ENCODE measurements at places on chromosomes 6 and 20.
A peak's percentile ranks its signal among the peaks of the same experiment; 100 is the strongest.

GRCh38 chr20:19098806-19099578 is 113.5 kb upstream of the SLC24A3 start:
- no peak for ATAC-seq

GRCh38 chr6:41695825-41696224 is 39.6 kb downstream of the TFEB start:
- no peak for ATAC-seq

GRCh38 chr6:1787894-1788293 is 178.2 kb downstream of the FOXC1 start:
- ATAC-seq: no peak

DNA sequence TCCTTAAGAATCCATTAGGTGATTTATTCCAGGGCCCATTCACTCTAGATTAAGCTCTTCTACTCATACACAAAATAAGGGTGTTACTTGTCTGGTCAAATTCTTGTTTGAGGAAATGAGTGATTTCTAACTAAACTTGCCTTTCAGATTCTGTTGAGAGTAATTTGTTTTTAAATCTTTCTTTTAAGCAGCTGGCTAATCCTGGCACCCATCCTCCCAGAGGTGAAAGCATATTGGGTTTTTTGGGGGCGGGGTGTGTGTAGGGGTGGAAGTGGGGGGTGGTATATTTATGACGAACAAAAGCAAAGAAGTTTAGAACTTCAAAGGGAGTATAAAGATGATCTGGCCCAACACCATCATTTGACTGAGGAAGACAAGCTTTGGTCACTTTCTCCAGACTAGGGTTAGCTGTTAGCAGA is 94.7 kb downstream of the RTN4IP1 start:
- ATAC-seq: peak; percentile 80

GRCh38 chr20:52958211-52958610 is 13.9 kb upstream of the TSHZ2 start:
- ATAC-seq: no peak

- ATAC-seq: no peak
Measured at GRCh38 chr20:25282034-25282781, 34.3 kb downstream of the PYGB start.

DNA sequence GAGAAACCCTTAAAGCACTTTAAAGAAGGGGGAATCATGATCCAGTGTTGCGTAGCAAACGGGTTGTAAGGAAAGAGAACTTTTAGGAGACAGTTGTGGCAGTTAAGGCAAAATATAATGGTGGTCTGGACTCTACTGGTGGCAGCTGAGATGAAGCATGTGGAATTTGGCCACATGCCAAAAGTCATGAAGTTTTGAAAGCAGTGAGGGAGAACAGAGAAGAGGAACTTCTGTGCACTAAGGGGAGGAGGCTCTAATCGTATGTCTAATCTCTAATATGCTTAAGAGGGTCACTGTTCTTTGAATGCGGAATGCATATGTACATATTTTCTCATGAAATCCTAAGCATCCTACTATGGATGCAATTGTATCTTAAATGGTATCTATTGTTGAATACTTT is 91.5 kb downstream of the RIMS1 start:
- no peak for ATAC-seq

DNA sequence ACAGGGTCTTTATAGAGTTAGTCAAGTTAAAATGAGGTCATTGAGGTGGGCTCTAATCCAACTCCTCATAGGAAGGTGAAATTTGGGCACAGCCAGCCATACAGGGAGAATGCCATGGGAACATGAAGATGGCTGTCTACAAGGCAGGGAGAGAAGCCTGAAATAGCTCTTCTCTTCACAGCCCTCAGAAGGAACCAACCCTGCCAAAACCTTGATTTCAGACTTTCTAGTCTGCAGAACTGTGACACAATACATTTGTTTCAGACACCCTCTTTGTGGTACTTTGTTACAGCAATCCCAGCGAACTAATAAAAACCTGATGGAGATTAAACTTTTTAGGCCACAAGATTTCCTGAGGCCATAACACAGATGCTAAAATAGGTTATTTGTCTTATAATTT is 43.1 kb upstream of the HECA start:
- ATAC-seq: no peak

DNA sequence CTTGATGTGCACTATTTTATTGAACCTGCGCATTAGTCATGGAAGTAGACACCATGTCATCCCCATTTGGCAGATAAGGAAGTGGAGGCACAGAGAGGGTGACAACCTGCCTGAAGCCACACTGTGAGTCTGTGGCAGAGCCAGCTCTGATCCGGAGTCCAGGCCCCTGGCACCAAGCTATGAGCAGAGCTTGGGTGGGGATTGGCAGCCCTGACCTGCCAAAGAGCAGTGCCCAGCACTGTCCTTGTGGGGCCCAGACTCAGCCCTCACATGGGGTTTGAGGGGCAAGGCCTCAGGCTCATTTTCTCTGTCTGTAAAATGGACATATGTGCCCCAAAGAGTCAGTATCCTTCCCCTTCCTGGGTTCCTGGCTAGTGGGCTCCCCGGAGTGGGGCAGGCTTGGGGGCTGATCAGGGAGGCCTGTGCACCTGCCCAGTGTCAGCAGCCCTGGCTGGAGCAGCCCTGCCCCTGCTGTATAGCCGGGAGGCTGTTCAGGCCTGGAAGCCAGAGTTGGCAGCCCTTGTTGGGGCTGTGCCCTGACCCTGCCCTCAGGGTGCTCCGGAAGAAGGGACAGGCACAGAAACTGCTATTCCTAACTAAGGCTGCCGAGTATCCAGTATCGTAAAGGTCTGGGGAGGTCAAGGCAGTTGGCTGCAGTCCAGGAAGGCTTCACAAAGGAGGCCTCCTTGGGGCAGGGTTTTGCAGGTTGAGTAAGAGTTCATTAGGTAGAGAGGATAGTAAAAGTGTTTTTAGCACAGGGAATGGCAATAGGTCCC is 38.7 kb downstream of the TGM2 start:
- ATAC-seq: no peak

- no peak for ATAC-seq
Measured at GRCh38 chr6:113788586-113788985, 68.6 kb upstream of the MARCKS start.

DNA sequence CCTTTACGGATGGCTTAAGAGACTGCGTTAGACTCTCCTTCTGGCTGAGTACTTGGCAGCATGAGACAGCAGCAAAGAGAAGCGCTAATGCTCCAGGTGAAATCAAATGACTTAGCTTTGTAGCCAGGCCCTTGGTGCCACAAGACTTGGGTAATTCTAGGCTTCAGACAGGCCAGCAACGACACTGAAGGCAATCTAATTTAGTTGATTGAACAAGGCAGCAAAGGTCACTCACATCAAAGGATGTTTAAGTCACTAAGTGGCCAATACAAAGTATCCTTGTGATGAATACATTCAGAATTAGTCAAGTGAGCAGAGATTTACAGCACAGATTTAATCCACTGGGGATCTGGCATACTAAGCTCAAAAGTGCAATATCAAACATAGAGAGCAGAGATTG is 113.2 kb downstream of the FAM83B start:
- ATAC-seq: no peak

- ATAC-seq: no peak
Measured at GRCh38 chr6:110646419-110646698, 168.9 kb downstream of the CDK19 start.

DNA sequence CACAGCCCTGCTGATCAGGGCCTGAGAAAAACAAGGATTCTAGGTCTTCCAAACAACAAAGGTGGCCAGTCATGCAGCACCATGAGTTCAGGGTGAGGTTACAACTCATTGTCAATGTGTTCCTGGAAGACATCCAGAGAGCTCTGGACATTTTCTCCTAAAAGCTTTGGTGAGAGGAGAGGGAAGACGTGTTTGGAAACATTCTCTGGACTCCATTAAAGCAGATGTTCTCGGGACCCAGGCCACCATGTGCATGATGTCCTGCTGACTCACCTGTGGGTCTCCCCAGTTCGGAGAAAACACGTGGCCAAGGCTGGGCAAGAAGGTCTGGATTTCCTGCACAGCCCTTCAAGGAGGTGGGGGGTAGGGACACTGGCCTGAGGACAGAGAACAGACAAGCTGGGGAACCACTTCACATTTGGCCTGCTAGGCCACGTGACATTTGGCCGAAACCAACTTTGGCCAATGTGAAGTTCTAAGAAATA is 61.6 kb downstream of the KCNB1 start:
- no peak for ATAC-seq

DNA sequence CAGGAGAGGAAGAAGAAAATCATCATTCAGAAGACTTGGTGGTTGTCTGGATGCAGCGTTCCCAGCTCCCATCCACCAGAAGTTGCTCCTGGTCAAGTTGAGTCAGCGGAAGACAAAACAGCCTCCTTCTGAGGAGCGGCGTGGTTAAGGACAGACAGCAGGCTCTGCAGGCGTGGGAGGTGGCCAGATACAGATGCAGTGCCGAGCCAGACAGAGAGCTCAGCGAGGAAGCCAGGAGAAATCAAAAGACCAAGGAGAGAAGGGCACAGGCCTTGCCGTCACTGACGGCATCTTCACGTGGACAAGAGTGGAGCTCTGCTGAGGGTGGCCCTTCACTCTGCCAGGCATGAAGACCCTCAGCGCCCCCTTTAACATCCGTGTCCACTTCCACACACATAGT is 158.5 kb downstream of the THBS2 start:
- no peak for ATAC-seq

DNA sequence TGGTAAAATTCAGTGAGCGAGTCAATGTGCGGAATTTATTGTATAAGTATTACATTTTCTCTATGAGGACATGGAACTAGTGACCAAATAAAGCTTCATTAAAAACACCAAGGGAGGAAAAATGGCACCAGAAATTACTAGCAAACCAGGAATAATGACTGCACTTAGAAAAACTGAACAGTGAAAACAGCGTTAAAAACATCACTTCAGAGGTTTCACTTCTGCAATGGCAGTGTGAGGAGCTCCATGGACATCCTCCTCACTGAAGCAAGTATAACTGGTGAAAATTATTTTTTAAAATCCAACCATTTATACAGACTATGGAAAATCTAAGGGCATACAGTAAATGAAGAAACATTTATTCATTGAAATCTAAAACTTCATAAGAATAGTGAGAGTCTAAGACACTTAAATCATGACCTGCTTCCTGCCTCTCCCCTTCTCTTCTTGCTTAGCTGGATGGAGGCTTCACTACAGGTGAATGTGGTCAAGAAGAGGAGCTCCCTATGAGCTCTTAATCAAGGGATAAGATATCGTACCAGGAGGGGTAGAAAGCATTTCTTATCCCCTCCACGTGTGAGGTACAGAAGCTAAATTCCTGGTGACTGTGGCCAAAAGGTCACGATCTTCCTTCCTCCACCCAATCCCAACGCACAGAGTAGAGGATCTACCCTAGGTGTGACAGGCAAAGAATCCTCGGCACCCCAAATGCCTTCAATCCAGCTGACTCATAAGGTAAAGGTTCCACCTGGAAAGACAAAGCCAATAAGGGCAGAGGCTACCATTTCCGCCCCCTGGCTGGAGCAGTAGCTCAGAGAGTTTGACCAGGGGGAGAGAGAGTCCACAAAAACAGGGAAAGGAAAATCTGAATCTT is 12.3 kb upstream of the ASF1A start:
- ATAC-seq: no peak

- ATAC-seq: no peak
Measured at GRCh38 chr20:50247196-50248094, 56.8 kb downstream of the CEBPB start.

- no peak for ATAC-seq
Measured at GRCh38 chr6:155595284-155595683, 139.6 kb upstream of the NOX3 start.

- ATAC-seq: no peak
Measured at GRCh38 chr6:11328613-11329247, 96.3 kb upstream of the NEDD9 start.

DNA sequence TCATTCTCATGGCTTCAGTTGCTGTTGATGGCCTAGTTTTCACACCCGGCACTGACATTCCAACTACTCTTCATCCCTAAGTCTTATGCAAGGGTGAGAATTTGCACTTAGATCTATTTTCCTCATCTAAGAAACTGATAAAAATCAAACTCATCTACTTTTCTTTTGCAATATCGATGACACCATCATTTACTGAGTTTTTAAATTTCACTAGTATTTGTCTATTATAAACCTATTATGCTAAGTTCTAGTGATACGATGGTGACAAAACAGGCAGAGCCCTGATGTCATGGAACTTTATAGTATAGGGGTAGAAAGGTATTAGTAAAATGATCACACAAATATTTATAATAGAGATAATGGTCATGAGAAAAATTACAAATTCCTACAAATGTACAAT is 167.9 kb upstream of the CITED2 start:
- ATAC-seq: no peak

GRCh38 chr6:12555267-12555666 is 161.3 kb upstream of the PHACTR1 start:
- ATAC-seq: no peak

GRCh38 chr6:158142789-158143188 is 25.3 kb downstream of the SERAC1 start:
- no peak for ATAC-seq

GRCh38 chr6:158040051-158040803 is 58.6 kb downstream of the SYNJ2 start:
- peak; percentile 94 for ATAC-seq

- no peak for ATAC-seq
Measured at GRCh38 chr6:138666636-138667035, 106.9 kb upstream of the CCDC28A start.

DNA sequence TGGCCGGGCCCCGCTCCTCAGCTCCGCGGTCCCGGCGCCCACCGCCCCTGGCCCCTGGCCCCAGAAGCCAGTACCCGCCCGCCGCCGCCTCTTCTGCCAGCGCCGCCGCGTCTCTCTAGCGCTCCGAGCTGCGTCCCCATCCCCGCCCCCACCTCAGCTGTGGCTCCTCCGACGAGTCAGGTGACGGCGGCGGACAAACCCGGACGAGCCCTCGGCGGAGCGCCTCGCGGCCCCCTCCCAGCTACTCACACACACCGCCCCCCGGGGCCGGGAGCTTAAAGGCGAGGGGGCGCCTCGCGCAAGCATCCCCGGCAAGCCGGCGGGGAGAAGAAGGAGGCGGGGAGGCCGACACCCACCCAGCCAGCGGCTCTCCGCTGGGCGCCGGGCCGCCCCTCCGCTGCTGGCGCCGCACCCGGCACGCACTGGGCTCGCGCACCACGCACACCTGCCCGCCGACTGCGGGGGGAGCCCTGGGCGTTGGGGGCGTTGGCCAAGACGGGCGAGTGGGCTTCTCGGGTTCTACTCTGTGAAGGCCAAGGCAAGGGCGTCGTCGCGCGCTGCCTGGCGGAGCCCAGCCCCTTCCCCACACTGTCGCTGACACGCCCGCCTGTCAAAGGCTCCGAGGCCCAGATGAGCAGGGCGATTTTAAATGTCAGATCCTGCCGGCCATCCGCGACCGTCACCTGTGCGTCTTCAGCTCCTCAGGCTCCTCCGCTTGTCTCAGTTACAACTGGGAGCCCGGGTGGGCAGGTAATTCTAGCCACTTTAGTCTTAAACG is at the start of gene SNAP91:
TSS of gene SNAP91 (minus strand) at position 132 of the 778 bp plus-strand sequence. CDS start 1,174 bp downstream, outside the sequence.
- no peak for ATAC-seq

- no peak for ATAC-seq
Measured at GRCh38 chr6:2264932-2265331, 19.5 kb upstream of the GMDS start.

- peak; percentile 14 for ATAC-seq
Measured at GRCh38 chr20:1330075-1330830, 1.3 kb upstream of the SDCBP2 start.

DNA sequence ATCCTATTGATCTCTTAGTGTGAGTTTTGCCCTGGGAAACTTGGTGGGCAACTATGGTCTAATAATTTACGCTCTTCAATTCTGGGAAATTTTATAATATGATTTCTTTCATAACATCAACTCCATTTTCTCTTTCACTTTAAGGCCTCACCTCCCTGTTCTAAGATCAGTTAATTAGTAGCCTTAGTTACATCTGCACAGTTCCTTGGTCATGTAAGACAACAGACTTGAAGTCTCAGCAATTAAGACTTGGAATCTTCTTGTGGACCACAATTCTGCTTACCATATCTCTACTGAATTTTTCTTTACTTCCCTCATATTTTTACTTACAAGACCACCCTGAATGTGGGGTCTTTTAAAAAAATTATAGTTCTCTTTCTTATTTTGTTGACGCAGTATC is 8.7 kb downstream of the ENPP3 start:
- no peak for ATAC-seq
